Foreskin fibroblast (primary cell): ENCODE measurements at places on chromosomes 16 and 17.

- DNase-seq, result no peak
These were observed 43.9 kb downstream of the CREBBP start for GRCh38 chr16:3836641-3837040.

DNA sequence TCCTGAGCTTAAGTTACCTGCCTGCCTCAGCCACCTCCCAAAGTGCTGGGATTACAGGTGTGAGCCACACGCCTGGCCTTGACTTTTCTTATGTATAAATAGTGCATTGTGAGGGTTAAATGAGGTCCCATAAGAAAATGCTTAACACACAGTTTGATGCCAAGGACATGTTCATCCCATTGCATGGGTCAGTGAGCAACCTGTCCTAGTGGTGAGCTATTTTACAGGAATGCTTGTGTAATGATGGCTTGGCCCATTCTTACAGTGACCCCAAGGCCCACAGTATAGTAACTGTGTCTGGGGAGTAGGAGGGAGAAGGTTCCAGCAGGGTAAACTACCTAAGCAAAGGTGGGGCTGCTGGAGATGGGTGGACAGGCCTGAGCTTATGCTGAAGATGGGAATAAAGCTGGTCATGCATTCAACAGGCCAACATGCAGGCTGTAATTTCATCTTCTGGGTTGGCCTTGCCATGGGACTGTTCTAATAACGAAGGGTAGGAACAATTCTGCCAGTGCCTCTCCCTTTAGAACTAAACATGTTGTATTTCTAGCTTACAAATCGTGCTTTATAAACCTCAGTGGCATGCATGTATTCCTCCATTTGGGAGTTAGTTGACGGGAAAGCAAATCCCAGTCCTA lies 6.2 kb downstream of the ACSF2 start:
- no peak for DNase-seq

- peak; percentile 10 for DNase-seq
These were observed 41.3 kb upstream of the SIAH1 start for GRCh38 chr16:48426244-48427141.

DNA sequence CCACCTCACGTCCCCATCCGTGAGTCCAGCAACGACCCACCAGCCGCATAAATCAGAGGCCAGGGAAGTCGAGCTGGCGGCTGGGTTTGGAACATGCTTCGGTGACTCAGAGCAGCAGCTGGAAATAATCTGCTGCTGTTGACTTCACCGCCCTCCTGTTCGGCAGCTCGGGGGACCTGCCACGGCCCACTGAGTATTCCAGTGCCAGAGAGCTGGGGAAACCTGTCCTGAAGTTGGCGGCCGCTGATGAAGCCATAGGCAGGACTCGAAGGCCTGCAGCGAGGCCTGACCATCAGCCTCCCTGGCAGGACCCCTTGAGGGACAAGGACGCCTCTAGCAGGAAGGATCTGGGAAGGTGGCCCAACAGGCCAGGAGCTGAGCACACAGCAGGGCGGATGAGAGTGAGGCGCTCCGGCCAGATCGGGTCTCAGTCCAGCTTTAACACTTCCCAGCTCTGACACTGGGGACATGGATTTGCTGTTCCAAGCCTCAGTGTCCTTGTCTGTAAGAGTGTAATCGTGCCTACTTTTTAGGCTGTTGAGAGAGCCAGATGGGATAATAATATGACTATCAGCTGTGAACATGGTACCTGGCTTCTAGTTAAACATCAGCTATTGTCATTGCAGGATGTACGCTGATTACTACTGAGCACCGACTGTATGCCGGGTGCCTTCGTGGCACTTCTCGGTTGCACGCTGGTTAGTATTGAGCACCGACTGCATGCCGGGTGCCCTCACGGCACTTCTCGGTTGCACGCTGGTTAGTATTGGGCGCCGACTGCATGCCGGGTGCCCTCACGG lies 50.4 kb upstream of the CIBAR2 start:
- DNase-seq, result peak; percentile 92

- DNase-seq, result no peak
These were observed 16.4 kb downstream of the SLC5A10 start for GRCh38 chr17:18968345-18968744.

DNA sequence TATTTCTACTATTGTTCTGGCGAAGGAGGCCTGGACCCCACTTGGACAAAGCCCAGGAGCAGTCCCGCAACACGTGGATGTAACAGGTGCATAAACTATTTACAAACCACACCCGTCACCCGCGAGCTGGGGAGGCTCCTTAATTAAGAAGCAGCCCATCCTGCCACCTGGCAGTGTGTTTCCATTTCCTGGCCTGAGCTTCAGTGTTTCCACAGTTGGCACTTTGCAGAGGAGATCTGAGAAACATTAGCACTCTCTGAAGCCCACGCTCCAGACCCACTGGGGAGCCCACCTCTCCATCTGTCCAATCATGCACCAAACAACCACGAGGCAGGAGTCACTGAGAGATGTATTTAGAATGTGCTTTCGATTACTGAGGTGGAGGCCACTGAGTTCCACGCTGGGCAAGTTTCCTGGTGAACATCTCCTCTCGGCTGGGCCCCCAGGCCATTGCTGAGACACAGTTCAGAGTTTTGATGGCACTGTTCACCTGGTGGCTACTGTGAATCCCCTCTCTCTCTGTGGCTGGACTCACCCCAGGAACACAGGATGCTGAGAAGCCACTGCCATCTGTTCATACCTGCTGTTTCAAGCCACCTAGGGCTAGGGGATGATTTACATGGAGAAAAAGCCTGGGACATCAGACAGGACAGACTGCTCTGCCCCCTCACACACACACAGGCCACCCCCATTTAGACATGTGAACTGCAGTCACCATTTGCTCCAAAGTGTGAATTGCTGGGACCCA lies 129.1 kb downstream of the AIPL1 start:
- DNase-seq, result no peak

DNA sequence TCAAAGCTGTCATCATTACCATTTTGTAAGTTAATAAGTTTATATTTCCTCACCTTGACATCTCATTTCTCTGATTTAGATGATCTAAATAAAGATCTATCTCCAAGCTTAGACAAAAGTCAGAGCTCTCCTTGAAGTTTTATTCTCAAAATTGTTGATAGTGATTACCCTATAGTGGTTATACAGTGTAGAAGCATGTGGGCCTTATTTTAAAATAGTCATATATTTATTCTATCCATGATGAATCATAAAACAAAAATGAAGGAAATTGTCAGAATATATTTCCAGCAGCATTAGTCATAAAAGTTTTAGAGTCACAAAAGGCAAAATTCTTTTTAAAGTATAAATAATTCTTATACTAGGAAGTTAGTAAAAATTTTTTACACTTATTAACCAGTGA lies 49.0 kb downstream of the RHOT1 start:
- DNase-seq, result peak; percentile 47

GRCh38 chr16:76293980-76294379 lies 16.8 kb downstream of the CNTNAP4 start:
- no peak for DNase-seq

DNA sequence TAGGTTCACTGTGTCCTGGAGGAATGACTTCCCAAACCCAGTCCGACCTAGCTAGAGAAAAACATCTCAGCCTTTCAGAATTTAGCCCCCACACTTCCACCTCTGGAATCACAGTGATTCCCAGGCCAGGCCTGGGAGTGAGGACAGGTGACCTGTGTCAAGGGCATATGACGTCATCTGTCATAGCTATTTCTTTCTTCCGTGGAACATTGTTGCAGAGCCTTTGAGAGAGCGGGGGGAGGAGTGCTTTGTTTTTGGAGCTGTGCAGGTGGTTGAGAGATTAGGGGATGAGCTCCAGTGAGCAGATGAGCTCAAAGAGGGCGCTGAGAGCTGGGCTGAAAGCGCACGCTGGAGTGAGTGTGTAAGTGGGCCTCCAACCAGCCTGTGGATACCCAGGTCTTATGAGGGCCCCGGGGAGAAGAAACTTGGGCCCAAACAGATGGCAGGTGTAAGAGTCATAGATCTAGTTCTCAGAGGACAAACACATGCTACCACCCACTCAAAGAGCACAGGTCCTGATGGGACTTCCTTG lies 344.8 kb downstream of the SNX29 start:
- DNase-seq, result no peak
